ENCODE measurements at places on chromosomes 7 and 10.

- no peak for DNase-seq
Observed at GRCh38 chr7:140367528-140367927, 30.8 kb downstream of the SLC37A3 start.

DNA sequence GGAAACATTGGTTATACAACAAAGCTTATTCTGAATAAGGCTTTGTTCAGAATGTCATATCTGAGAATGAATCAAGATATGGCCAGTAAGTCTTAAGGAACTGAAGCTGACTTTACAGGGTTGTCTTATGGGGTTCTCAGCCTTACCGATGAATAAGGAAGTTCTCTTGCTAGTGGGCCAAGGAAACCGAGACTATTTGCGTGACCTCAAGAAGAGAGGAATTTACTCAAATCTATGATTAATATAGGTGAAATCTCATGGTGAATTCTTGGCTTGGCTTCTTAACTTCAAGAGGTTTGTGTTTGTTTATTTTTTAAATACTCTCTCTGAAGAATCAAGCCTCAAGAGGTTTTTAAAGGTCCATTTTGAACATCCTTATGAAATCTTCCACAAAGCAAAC, 4.7 kb upstream of the MRLN start:
- no peak for DNase-seq

DNA sequence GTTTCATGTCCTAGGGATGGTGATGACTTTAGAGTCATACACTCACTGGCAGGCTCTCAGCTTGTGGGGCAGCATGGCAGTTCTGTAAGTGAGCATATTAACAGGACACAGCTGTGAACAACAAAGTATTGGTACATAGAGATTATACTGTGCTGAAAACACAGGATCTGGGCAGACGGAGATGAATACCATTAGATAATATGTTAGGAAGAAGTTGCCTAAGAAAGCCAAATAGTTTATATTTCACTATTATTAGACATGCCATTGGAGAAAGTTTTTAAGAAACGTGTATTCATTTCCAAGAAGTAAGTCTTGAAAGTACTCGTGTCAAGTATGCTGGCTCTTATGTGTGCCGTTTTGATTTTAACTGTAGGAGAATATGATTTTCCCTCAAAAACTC, 274.5 kb downstream of the INHBA start:
- DNase-seq: no peak

DNA sequence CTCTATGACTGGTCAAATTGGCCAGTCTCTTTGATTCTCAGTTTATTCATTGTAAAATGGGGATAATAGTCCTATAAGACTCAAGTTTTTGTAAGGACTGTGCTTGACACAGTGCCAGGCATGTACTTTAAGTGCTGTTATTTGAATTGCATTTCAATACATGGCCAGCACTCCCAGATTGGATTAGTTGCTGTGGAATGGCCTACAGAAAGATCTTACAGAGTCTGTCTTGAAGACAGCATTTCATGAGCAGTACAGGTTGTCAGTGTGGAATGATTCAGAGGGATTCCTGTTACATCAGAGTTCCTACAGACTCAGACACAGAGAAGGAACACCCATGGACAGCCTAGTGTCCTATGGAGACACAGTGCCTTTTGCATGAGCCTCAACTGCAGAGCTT, 238.1 kb upstream of the BMPER start:
- no peak for DNase-seq

GRCh38 chr10:105187243-105187642, 546.2 kb downstream of the SORCS3 start:
- no peak for DNase-seq

DNA sequence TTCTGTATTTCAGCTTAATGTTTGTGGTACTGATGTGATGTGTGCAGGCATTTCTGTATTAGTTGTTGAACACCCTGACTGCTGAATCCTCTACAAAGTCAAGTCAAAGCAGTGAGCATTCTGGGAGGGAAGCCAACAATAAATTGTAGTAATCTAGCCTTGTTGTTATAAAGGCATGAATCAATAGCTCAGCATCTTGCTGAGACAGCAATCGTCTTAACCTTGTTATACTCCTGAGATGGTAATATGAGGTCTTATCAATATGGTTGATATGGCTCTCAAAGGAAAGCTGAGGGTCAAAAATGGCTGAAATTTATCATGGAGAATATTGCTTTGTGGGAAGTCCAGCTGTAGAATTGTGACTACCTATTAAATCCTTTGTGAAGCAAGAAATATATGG, 299.4 kb downstream of the DNAJB9 start:
- DNase-seq: no peak

- no peak for DNase-seq
Observed at GRCh38 chr10:103442031-103442461, 10.1 kb downstream of the CALHM2 start.

DNA sequence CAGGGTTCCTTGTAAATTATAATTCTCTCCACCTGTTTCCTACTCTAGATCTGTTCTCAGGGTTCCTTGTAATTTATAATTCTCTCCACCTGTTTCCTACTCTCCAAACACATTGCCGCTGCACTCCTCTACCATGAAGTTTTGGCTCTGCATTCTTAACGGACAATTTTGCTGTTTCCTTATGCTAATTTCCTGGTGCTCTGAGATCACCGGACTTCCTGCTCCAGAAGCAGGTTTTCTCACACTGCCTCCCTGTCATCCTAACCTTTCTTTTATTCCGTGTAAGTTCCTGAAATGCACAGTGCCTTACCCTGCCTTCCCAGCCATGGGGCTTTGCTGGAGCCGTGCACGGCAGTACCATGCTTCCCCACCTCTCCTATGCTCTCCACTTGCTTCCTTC, 256.8 kb downstream of the PLXNA4 start:
- DNase-seq: no peak

GRCh38 chr7:7812112-7812511, 93.7 kb upstream of the RPA3 start:
- no peak for DNase-seq

DNA sequence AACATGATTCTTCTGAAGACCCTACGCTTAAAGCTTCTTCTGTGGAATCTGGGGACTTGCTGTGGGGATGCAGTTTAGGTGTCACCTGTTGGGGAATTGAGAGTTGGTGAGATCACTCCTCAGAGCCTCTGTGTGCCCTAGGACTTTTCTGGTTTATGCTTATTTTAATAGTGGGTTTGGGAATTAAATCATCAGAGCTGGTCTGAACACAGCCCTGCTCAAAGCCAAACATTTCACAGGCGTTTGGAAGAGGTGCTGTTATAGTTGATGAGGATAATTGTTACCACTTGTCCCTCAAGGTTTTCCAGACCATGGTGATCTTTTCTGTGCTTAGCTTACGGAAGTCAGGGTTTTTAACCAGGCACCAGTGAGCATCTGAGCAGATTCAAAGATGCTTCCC, 106.1 kb downstream of the EBLN1 start:
- no peak for DNase-seq

Measured in stimulated activated CD8-positive, alpha-beta memory T cell treated with anti-CD3 and anti-CD28 coated beads, Interleukin-4, amount 100 ng/mL, for 1 hour (primary cell).